ENCODE measurements at places on chromosomes 6 and 20.

DNA sequence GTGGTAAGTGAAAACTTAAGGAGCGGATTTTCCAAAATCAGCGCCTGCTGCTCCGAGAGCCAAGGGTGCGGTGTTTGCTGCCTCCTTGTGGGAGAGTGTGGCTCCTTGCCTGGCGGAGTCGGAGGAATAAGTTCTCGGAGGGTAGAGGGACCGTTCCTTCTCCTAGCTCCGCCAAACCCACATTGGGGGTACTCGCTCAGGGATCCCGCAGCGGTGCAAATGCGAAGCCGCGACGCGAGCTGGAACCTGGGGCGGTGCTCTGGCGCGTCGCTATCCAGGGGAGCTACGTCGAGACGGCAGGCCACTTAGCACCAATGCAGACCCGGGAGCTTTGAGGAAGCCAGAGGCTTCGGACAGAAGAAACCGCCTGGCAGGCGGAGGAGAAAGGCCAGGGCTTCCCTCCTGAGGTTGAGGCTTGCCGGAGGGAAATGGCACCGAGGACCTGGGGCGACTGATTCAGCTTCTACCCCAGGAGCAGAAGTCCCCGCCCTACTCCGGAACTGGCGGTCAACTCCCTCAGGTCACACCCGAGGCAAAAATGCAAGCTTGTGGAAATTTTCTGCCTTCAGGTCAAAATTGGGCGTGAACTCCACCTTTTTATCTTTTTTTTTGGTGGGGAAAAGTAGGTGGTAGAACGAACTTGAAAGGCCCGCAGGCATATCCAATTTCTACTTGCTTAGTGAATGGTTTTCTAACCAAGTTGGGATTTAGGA lies 5.7 kb upstream of the DDX43 start:
- DNase-seq = no peak

- no peak for DNase-seq
Observed at GRCh38 chr20:9392892-9393857, 121.2 kb upstream of the LAMP5 start.

GRCh38 chr6:110201151-110201884 lies 21.1 kb downstream of the CDC40 start:
- DNase-seq = no peak

DNA sequence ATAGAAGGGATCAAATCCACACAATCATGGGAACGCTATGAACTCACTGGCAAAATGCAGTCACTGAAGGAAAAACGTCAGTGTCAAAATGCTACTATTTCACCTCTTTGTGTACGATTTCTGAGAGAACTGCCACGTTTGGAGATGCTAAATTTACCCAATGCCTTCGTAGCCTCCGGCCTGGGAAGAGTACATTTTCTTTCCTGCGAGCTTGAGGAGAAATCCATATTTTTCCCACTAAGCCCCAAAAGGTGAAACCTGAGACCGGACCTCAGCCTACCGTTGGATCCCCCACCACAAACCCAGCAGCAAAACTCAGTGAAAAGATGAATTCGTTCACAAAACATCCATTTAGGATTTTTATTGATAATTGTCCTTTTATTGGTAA lies 131.7 kb downstream of the GPX5 start:
- DNase-seq = no peak

- DNase-seq = no peak
Observed at GRCh38 chr6:131761762-131762067, 46.1 kb upstream of the ENPP1 start.

GRCh38 chr6:110337486-110337885 lies 20.7 kb downstream of the METTL24 start:
- DNase-seq = no peak

DNA sequence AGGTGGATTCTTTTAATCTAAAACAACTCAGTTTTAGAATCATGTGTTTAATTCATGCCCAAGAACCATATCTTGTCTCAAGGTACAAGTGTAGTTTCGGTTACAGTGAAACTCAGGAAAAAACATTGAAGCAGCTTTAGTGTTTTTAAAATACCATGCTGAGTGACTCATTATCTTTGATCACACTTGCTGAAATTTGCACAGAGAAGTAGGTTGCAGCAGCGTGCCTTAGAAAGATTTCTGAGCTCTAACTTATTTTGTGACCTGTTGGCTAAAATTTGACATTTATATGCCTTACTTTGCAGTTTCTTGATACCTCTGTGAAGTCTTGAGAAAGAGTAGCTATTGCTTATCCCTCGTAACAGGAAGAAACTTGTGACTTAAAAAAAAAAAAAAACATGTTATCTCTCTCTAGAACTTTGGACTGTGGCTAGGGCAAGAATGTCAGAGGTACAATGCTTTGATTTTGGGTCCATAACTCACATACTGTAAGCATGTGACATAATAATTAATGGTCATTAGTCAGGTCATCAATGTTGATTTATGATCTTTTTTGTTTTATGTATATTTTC lies 34.5 kb upstream of the FUCA2 start:
- DNase-seq = no peak

DNA sequence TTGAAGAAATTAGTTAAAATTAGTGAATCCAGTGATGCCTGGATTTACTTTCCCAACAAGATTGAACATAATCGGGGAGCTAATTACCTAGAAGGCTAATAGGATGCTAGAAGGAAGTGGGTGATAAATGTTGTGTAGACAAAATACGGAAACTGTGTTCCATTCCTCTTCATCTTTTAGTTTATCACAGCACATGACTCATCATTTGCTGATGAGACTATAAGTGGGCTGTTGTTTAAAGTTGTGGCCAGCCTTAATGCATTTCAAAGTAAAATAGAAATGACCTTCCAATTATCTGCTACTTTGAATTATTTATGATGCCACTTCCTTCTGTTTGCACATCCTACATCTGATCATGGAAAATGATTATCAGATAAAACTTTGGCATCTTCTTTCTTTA lies 43.4 kb downstream of the OGFRL1 start:
- DNase-seq = no peak

GRCh38 chr6:51753635-51754034 lies 333.8 kb downstream of the PKHD1 start:
- DNase-seq = no peak

DNA sequence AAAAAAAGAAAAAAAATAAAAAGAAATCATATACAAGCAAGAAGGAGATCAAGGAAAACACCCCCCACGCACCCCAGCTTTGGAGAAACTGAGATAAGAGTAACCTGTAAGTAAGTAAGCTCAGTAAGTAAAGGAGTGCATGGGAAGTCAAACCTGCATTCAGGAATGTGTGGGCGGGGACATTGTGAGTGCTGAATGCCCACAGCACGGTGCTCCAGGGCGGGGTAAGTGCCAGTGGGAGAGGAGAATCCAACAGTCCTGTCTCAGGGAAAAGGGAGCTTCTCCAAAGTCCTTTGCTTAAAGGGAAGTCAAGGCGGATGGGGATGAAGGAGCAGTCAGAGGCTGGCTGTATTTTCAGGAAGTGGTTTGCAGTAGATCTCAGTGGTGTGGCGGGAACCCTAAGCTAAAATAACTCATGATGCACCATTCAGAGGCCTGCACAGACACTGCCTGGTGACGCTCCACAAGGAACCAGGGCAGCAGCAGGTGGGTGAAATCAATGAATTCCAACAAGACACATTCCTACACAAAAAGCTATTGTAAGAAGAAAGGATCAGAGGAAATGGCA lies 368.0 kb downstream of the QKI start:
- DNase-seq = no peak

GRCh38 chr6:80940571-80940970 lies 811.9 kb downstream of the TENT5A start:
- DNase-seq = no peak

- no peak for DNase-seq
Observed at GRCh38 chr6:27056615-27057014, 190.9 kb upstream of the PRSS16 start.

- DNase-seq = no peak
Observed at GRCh38 chr6:31010393-31011060, at the start of gene MUC22. TSS of gene MUC22 (plus strand) at chr6:31010474. CDS start at chr6:31010707, 233 bp downstream.

- DNase-seq = no peak
Observed at GRCh38 chr6:16928387-16928786, 167.1 kb upstream of the ATXN1 start.

DNA sequence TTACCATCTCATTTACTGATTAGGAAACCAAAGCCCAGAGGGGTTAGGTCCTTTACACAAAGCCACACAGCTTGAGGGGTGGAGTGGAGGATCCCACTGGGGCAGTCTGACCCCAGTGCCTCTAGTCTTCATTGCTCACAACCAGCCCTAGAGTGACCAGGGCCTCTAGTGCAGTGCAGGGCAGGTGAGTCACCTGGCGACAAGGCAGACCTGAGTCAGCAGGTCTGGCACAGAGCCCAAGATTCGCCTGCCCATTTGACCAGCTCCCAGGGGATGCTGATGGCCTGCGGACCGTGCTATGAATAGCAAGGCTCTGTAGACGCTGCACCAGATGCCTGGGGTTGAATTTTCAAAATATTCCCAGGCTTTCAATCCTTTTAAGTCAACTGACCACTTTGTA lies 29.9 kb downstream of the CDH26 start:
- DNase-seq = no peak

- DNase-seq = no peak
Observed at GRCh38 chr20:23289249-23289648, 61.3 kb upstream of the NXT1 start.

GRCh38 chr6:40505191-40505810 lies 81.9 kb downstream of the LRFN2 start:
- DNase-seq = no peak

DNA sequence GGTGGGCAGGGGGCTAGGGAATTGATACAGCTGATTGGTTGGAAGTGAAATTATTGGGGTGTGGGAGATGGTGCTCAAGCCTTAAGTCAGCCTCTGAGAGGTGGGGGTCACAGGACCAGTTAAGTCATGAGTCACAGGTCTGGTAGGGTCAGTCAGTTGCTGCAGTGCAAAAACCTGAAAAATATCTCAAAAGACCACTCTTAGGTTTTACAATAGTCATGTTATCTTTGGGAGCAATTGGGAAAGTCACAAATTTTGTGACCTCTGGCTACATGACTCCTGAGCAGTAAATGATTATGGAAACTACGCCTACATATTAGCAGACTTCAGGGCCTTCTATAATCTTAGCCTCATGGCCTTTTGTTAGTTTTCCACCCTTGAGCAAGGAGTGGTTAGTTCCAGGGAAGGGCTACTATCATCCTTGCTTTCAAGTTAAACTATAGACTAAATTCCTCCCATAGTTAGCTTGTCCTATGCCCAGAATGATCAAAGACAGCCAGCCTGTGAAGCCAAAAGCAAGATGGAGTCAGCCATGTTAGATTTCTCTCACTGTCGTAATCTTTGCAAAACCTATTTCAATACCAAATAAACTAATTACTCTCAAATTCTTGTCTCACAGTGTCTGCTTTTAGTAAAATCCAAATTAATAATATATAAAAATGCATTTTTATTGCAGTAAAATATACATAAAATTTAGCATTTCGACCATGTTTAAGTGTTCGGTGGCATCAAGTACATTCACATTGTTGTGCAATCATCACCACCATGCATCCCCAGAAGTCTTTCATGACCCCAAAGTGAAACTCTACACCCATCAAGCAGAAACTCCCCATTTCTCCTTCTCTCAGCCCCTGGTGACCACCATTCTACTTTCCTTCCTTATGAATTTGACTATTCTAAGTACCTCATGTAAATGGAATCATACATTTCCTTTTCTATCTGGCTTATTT lies 60.9 kb upstream of the CD2AP start:
- DNase-seq = no peak

DNA sequence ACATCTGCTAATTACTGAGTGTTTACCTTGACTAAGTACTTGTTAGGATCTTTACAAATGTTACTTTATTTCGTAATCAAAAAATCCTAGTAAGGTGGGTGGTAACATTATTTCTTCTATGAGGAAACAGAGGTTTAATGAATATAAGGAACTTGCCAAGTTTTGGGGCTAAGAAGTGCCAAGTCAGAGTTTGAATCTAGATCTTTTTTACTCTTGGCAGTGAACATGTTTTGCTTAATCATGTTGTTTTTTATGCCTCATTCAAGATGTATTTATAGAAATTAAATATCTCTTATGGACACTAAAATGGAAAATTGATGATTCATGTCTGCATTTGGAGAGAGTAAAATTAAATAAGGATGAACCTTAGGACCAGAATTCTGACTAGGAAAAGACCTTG lies 393.7 kb downstream of the UTRN start:
- DNase-seq = no peak

GRCh38 chr6:72552938-72553337 lies 68.9 kb upstream of the KCNQ5 start:
- no peak for DNase-seq

- DNase-seq = peak; percentile 33
Observed at GRCh38 chr6:125780540-125781313, 10.0 kb upstream of the NCOA7 start.

DNA sequence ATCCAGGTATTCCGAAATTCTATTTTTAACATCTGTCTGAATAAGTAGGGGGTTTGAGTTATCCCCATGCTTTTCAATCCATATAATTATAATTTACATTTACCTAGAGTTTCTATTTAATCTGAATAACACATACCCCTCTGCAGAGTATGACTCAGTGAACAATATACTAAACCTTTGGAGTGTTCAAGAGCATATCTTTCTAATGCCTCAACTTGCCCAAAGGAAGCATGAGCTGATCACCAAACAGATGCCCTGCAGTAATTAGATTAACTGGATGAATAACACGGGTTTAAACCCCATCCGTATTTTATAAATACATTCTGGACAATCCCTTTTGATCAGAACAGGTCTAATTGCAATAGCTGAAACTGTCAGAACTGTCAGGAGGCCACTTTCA lies 897.1 kb downstream of the TFAP2A start:
- DNase-seq = no peak

DNA sequence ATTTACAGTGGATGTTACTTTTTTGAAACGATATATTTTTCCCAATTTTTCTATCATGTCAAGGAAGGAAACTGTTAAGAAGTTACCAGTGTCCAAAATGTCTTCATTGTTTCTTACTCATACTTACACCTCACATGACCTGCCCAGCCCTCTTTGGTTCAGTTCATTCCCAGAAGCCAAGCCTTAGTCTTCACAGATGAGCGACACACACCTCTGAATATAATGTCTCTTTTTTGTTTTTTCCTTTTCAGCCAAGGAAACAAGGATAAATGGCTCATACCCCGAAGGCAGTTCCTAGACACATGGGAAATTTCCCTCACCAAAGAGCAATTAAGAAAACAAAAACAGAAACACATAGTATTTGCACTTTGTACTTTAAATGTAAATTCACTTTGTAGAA lies 225.2 kb downstream of the SMOC2 start:
- no peak for DNase-seq

GRCh38 chr6:9140951-9141460 lies 705.7 kb upstream of the SLC35B3 start:
- no peak for DNase-seq

DNA sequence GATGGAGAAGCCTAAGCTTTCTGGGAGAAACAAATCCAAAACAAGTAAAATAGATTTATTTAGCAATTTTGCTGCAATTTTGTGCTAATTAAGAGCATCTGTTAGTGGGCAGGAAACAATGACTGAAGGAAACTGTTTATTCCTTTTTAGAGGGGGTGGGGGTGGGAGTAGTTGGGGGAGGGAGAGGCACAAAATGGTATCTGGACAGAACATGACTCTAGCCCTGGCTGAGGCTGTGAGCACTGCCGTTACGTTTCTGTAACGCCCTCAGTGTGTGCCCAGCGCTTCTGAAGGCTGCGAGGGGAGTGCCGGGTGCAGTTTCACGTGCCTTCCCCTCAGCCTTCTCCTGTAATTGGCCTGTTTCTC lies 28.8 kb downstream of the METTL24 start:
- no peak for DNase-seq
